ENCODE measurements at places on chromosomes 12 and 14.

DNA sequence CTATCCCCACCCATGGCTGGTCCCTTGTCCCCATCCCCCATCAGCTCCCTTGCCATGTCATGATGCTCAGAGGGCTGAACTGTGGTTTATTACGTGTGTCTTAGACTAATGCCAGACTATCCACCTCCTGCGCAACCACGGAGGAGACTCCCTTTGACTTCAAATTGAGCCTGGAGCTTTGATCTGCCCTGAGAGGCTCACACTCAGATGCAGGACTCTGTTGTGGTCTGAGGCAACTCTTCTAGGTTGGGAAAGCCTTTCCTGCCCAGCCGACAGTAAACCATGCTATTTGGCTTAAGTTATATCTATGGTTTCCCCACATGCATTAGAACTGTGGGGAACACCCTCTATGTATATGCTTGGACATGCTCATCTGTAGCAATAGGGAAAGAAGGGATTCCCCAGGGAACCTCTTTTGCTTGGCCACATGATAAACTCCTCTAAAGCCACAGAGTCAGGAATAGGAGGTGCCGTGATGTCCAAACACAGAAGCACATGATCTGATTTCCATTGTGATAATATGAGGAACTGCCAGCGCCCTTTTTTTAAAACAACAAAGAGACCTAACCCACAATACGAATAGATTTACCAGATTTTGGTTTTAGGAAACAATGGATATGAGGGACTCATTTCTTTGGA lies 11.1 kb upstream of the LGALS3 start:
- no peak for DNase-seq

DNA sequence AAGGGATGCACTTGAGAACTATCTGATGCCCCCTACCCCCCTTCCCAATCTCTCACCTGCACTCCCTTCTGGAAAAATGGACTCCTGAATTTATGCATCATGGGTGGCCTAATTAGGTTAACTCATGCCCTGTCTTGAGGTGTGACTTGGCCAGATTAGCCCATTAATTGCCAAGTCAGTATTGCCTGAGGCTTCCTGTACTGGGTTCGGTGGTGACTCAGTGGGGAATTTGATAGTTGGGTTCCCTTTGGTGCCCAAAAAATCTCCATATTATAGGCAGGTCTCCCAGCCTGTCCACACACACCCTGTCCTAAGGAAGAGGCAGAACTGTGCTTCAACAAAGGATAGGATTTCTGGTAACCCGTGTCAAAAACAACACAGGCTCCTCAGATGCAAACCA lies 146.1 kb downstream of the CHST11 start:
- no peak for DNase-seq

GRCh38 chr14:64117671-64118402 lies 176.3 kb downstream of the ESR2 start:
- peak; percentile 50 for DNase-seq

GRCh38 chr14:76194327-76194726 lies 42.6 kb downstream of the GPATCH2L start:
- DNase-seq, result no peak

DNA sequence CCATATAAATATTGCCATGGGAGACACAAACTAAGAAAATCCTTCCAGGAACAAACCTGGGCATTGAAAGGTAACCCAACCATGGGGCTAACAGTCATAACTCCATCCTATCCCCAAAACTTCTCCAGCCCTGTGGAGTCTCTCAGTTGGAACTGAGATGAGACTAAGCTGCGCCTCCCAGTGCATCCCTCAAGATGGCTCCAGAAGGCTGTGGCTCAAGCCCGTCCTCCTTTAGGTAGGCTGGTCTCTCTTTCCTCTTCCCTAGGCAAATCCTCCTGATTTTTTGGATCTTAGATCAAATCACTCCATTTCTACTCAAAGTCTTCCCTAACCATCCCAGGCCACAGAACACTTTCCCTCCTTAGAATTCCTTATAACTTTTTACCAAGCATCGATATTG lies 364.3 kb upstream of the CCDC196 start:
- DNase-seq, result no peak

DNA sequence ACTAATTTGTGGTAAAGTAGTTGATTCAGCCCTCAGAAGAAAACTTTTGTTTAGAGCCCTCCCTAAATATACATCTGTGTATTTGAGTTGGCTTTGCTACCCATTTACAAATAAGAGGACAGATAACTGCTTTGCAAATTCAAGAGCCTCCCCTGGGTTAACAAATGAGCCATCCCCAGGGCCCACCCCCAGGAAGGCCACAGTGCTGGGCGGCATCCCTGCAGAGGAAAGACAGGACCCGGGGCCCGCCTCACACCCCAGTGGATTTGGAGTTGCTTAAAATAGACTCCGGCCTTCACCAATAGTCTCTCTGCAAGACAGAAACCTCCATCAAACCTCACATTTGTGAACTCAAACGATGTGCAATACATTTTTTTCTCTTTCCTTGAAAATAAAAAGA lies 2.7 kb downstream of the FZD10 start:
- no peak for DNase-seq

DNA sequence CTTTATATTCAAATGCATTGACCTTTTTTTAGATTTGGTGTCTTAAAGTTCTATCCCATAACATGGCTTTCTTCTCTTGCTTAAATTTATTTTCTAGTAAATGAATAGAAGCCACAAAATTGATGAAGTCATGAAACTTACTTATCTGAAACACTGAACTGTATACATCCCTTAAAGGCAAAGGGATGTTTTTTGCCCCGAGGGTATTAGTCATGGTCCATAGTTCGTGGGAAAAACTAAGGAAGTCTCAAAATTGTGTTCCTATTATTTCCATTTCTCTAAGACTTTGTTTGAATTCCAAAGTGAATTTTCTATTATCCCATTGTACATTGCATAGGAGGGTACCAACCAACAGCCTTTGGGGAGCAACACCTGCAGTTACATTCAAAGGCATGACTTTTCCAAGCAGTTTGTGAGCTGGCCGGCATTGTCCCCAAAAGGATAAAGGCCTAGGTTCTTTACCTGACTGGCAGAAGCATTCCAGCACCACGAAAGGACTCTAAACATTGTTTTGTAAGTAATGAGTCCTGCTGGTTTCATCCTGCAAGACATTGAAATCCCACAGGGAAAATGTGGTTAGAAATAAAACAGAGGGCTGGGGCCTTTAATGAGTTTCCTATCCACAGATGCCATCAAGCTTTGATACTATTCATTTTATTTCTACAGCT lies 473.5 kb downstream of the PRKD1 start:
- DNase-seq, result no peak
